ENCODE measurements at places on chromosomes 6 and 20.

DNA sequence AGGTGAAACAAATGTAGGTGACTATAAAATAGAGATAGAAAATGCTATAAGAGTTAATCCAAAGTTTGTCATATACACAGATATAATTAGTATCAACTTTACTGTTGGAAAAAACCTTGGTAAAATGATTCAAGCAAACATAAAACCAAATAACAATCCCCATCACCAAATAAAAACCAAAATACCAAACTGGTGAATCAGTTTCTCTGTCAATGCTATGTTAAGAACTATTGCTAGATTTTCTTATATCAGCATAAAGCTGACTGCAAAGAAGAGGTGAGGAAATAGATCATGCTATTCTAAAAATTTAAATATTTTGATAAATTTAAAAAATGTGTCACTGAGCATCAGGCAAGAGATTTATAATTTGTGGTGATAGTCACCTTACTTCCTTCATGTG, 658.4 kb downstream of the PHF3 start:
- DNase-seq: no peak

DNA sequence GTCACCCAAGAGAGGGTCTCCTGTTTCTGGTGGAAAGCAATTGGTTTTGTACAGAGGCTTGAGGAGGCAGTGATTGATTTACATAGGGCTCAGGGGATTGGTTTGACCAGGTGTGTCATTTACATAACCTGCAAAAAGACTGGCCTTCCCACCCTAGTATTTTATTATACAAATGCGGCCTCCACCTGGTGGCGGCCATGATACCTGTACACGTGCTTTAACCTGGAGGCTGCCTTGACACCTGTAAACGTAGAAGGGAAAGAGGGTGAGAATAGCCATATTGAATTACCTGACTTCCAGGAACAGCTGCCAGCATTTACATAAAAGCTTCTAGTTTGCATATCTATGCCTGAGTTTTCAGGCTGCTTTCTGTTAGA, 48.7 kb downstream of the HLA-DPB1 start:
- no peak for DNase-seq

GRCh38 chr6:68675548-68675947, 40.5 kb downstream of the ADGRB3 start:
- no peak for DNase-seq

DNA sequence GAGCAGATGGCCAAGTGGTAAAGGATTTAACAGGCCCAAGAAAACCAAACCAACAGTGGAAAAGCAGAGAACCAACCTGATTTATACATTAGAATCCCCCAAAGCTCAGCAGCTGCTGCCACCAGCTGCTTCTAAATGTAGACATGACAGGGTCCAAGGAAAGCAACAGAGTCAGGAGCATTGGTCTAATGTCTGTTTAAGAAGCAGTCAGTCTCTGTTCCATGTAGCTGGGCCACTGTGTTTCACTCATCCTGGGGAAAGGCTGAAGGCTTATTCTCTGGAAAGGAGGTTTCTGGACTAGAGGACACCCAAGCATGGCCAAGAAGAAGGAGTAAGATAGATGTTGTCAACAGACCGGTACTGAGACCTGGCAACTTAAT, 75.4 kb downstream of the TMEM244 start:
- DNase-seq: no peak

- DNase-seq: no peak
Observed at GRCh38 chr6:136751991-136752390, 40.3 kb downstream of the MAP3K5 start.

DNA sequence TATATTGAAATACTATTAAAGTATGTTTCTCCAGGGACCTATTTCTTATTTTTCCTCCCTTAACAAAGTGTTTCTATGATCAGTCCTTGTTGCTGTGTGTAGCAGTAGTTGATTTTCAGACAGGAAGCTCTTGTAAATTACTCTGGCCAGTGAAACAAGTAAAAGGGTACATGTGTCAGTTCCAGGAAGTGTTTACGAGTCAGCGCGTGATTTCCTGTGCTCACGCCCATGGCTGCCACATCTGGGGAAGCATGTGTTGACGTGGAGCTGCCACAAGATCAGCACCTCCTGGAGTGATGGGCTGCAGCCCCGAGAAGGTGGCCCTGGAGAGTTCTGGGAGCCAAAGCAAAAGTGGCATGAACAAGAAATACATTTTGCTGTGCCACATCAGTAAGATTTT, 38.6 kb upstream of the GGTLC1 start:
- DNase-seq: peak; percentile 66

DNA sequence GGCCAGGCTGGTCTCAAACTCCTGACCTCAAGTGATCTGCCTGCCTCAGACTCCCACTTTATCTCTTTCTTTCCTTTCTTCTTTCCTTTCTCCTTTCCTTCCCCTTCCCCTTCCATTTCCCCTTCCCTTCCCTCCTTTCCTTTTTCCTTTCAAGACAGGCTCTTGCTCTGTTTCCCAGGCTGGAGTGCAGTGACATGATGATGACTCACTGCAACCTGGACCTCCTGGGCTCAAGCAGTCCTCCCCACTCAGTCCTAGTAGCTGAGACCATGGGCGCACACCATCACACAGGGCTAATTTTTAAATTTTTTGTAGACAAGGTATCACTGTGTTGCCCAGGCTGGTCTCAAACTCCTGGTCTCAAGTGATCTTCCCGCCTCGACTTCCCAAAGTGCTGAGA, 377.6 kb upstream of the ZFP64 start:
- no peak for DNase-seq

- no peak for DNase-seq
Observed at GRCh38 chr6:45185403-45186251, 142.5 kb upstream of the RUNX2 start.

GRCh38 chr6:168136001-168136400, 57.0 kb upstream of the FRMD1 start:
- DNase-seq: no peak

GRCh38 chr6:97347111-97347510, 64.1 kb upstream of the MMS22L start:
- DNase-seq: no peak

DNA sequence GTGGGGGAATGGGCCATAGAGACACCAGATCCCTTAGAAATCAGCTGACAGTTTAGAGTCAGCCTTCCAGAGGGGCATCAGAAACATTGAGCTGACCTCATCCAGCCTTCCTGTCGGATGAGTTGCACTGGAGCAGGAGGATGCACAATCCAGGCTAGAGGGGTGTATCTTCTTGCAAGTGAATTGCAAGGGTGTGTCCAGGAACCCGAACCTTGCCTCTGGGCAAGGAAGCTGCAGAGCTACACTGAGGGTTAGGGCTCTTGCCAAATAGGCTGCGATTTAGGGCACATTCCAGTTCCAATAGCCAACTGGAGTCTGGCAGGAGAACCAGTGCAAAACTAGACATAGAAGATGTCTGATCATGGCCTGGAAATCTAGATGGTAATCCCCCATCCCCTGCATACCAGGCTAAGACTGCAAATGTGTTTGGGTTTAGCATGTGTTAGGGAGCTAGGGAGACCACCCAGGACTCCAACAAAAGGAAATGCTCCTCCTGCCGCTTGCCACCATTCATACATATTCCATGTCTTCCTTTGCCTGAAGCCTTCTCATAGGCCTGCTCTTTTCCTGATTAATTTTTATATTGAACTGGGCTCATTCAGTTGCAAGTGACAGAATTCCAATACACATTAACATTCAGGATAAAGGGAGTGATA, 6.3 kb upstream of the UTRN start:
- no peak for DNase-seq

DNA sequence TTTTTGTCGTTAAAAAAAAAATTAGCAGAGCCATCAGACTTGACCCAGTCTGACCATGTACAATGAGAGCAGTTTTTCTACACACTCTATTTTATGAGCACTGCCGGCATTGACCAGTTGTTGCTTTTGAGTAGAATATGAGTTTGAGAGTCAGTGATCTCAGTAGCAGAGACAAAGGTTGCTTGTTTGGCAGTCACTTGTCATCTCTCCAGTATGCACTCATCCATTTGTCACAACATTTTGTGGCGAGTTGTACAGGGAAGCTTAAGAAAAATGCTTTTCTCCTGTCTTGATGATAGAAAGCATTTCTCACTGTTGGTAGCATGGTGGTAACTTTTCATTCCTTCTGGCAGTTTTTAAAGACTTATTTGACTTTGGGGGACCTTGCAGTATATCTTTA, 159.9 kb downstream of the MMS22L start:
- no peak for DNase-seq

DNA sequence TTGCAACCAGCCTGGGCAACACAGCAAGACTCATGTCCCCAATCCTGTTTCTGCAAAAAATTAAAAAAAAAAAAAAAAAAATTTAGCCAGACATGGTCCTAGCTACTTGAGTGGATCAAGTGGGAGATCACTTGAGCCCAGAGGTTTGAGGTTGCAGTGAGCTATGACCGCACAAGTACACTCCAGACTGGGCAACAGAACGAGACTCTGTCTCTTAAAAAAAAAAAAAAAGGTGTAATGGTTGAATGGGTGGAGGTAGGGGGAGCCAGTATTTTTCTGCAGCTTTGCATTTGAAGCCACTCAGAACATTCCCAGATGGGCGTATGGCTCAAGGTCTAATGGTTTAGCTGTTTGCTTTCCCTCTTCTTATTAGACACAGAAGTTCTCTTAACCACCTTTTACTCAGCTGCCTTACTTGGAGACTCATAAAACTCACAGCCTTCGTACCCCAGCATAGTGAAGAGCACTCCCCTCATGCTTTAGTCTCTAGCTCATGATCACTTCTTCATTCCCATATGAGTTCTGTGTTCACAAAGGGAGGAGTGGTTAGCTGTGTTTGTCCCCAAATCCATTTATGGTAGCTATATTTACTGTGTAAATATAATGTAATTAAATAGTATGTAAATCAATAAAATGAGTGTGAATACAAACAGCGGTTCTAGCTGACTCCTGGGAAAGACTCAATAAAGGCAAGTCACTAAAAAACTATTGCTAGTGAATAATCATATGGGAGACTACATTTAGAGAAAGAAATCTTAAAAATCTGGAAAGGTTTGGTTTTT, 9.0 kb downstream of the FKBP1A start:
- DNase-seq: no peak

GRCh38 chr6:38027685-38028373, 208.3 kb downstream of the ZFAND3 start:
- no peak for DNase-seq

DNA sequence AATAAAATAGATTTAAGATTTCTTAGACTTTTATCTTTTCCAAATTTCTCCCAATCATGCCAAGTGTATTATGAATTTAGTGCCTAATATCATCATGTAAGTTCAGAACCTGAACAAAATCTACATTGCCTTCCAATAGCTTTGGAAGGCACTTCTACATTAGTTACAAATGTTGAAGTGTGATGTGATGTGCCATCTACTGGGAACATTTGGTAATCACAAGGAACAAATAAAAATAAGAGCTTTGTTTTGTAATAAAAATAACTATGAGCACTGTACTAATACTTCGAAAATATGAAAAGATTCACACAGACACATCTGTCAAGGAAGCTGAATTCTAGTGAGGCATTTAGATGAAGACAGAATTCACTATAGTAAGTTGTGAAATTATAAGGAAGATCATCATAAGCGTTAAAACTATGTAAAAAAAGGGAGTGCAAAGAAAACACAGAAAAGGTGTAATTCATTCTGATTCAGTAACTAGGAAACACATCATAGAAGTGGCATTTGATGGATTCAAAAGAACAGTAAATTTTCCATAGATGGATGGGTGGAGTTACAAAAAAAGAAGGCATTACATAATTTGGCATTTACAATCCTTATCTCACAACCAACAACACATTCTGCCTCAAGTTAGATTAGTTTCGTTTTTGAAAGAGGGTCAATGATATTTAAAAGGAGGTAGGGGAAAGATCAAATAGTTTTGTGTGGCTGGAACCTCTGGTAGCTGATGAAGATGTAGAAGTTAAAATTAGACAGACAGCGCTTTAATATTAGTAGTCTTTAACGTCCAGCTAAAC, 161.0 kb downstream of the ASCC3 start:
- no peak for DNase-seq

- no peak for DNase-seq
Observed at GRCh38 chr6:90293319-90293953, 3.2 kb downstream of the BACH2 start.

DNA sequence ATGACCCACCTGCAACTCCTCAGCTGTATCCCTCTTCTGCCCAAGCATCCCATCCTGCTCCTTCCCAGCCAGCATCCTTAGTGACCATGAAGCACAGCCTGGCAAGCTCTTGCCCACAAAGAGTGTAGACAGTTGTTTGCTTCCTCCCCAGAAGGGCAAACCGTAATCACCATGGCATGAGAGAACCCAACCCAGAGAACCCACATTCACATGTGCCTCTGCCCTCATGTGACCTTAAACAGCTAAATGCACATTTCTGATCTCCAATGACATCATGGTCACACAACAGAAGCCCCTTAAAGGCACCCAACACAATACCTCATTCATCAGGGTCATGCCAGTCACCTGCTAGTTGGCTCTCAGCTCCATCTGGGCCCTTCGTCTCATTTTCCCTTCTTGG, 162.8 kb upstream of the CDYL start:
- no peak for DNase-seq

GRCh38 chr20:62926229-62927127, at the start of gene DIDO1:
TSS of gene DIDO1 (minus strand) at chr20:62926505.
- peak; percentile 92 for DNase-seq

DNA sequence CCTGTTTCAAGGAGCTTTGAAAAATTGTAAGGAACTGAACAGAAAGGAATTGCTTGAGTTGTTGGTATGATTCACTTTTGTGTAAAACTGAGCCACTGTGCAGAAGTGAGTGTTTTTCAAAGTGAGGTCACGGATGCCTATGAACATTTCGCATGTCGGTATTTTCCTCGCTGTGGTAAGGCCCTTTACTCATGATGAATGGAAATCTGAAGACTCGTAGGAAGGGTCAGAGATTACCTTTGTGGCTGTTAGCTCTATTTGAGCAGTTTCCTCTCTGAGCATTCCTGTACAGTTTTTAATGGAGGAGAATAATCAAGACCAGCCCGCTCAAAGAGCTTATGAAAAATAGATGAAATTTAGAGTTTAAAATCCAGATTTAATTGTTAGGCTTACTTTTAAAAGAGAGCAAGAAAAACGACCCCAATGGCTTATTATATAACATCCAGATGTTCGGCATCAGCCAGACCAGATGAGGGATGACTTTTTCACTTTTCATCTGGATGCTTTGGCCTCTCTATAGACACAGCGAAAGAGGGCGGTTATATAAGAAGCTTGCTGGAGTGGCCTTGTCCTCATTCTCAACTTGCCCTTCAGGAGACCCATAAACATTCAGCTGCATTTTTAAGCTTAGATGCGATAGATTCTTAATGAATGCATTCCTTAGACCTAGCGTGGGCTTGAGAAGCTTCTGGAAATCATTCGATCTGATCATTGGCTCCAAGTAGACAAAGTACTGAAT, 99.5 kb downstream of the CD83 start:
- DNase-seq: no peak

- peak; percentile 49 for DNase-seq
Observed at GRCh38 chr6:90468080-90468479, 118.8 kb downstream of the MAP3K7 start.

DNA sequence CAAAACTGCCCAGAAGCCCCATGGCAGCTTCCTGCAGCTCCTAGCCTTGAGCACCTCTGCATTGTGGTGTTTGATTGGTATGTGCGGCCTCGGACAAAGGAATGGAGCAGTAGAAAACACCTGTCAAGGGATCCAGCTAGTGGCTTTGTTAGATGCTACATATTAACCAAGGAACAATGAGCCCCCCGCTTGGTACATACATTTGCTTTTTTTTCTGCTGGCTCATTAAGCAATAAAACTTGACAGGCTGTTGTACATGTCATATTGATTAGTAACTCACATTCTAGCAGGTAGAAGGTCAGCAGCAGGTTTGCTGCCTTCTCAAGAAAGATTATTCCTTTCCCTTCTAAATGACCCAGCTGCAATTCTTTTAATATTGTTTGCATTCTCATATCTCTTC, 937 bp downstream of the SPACA1 start:
- DNase-seq: no peak

GRCh38 chr6:82686719-82687118, 323.1 kb downstream of the TPBG start:
- DNase-seq: no peak
